NCI-H2029 (cell line): ENCODE measurements at places on chromosomes 12 and 14.

DNA sequence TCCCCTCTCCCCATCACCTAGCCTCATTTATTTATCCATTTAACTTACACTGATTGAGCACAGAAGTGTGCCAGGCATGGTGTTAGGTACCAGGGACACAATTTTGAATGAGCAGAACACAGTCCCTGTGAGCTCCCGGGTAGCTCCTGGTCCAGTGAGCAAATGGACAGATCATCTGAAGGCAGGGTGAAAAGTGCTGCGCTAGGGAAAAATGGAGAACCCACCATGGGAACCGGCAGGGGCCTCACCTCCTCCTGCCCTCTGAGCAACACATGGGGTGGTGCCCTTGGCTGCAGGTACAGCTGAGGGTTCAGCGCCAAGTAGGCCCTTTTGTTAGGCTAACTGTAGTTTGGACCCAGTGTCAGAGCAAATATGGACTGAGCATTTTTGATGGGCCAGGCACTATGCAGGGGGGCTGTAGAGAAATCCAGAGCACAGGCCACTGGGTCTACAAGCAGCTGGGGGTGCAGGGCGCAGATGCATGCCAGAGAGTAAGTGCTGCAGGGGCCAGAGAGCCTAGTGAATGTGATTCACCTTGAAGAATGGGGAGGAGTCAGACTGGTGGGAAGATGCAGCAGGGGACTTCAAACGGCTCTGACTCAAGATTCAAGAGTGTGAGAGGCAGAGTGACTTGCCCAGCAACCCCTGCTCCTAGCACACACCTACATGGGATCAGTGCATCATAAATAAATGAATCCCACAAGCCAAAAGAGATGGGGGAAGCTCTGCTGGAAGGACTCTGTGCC lies 28.2 kb downstream of the LTBP2 start:
- no peak for DNase-seq

DNA sequence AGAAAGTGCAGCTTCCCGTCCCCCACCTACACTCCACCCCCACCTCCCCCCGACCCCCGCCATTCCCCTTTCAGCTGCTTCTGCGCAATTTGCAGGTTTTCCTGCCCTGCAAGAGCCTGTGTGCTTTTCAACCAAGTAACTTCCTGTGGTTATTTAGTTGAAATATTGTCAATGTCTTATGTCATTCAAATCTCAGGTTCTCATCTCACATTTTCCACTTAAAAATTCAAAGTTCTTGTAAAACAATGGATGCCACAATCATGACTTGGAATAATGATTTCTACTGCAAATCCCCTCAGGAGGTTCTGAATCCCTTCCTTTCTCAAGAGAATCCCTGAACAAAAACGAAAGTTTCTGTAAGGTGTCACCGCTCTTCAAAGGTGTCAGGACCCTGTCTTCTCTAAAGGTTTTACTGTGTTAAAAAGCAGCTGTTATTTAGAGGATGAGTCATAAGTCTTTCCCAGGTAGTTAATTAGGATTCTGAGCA lies 31.6 kb downstream of the WBP11 start:
- DNase-seq = no peak

GRCh38 chr12:127429551-127430285 lies 837.3 kb upstream of the TMEM132C start:
- no peak for DNase-seq

- DNase-seq = no peak
Observed at GRCh38 chr12:120961604-120962531, 16.5 kb upstream of the HNF1A start.

DNA sequence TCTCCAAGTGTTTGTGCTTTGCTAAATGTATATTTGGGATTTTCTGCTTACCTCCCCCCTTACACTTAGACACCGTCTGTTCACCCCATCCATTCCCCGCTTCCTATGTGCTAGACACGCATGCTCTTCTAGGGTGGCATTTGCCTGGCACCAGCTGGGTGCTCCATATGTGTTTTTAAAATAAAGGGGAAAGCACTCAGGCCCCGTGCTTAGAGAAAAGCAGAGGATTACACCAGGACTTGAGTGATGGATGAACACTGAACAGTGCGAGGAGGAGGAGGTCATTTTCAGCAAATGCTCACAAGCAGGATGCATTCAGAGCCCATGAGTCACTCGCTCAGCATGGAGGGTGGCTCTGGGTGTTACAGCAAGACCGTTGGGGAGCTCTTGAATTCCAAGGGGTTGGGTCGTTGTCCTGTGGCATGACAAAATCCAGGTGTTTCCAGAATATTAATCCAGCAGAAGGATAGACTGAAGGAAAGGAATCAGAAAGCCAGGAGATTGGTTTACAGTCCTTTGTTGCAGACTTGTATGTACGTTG lies 2.9 kb upstream of the BDKRB1 start:
- DNase-seq = no peak

DNA sequence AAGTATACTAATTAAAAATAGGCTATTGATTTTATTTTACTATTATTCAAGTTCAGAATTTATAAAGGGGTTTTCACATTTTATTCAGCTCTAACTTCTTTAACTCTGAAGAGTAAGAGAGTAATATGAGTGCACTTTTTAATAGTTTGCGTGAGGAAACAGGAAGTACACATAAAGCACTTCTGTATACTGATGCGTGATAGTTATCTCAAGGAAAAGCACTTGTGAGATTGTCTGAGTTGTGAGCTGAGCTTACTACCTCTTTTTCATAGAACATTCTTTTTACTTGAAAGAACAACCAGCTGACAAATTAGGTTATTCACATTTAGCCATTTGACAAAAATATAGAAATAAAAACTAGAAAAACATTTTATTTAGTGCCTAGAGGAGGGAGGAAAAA lies 1.9 kb downstream of the RAD51AP1 start:
- DNase-seq = no peak

DNA sequence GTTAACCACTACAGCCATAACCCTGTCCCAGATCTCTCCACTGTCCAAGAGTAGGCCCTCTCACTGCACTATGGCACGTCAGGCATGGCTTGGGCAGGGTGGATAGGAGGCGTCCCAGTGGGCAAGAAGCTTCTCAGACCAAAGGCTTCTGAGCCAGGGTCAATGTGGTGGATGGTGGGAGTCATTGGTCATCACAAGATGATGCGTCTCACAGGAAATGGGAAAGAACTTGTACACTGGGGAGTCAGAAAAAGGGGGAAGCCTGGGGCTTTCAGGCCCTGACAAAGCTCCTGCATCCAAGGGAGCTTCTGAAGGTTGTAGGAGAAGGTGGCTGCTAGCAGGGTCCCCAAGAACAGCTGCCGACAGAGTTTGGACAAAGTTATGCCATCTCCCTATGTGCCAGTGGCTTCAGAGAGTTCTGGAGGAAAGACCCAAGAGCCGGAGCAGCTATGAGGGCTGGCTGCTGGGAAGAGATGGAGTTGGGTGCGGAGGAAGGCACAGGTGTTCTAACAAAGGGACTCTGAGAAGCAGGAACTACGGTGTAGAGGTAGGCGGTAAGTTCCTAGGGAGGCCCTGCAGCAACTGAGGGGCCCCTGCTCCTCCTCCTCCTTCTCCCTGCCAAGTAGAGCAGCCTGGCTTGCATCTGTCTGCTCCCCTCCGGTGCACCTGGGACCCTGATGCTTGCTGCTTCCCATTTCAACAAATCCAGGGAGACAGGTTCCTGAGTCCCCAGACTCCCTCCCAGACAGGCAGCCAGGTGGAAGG lies 81.1 kb downstream of the ARL6IP4 start:
- DNase-seq = no peak

- no peak for DNase-seq
Observed at GRCh38 chr12:66903782-66904396, 225.0 kb upstream of the GRIP1 start.

DNA sequence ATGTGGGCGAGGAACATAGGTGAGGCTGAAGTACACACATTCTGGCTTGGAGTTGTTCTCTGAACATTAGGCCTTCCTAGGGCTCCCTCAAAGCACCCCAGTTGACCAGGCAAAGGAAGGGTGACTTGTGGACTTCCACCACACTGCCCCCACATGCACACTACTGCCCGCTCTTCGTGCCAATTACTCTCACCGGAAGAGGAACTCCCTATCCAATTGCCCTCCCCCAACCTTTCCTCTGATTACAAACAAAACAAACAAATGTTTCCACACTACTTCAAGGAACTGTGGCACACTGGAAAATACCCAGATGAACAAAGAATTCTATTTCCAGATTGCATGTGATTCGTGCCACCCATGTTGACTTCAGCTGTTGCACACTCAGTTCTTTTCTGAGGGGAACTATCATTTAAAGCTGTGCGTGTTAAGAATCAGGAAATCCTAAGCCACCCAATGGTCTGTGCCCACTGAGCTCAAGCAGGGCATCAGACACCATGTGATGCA lies 139.3 kb downstream of the SSPN start:
- DNase-seq = no peak

DNA sequence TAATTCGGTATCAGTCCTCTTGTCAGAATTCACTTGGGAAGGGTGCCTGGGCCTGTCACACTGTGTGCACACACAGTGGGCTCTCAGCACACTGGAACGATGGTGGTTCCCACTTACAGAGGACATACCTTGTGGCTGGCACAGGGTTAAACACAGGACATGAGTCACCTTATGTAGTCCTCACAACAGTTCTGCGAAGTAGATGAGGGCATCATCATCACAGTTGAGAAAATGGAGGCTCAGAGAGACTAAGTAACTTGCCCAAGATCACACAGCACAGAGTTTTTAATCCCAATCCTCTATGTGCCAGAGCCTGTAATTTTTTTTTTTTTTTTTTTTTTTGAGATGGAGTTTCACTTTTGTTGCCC lies 90.7 kb downstream of the NINJ2 start:
- no peak for DNase-seq

GRCh38 chr14:99892406-99892805 lies 99.2 kb downstream of the EML1 start:
- no peak for DNase-seq

GRCh38 chr14:43755707-43756106 lies 751.4 kb downstream of the FSCB start:
- DNase-seq = no peak

GRCh38 chr14:59776468-59776867 lies 94.1 kb downstream of the RTN1 start:
- no peak for DNase-seq

DNA sequence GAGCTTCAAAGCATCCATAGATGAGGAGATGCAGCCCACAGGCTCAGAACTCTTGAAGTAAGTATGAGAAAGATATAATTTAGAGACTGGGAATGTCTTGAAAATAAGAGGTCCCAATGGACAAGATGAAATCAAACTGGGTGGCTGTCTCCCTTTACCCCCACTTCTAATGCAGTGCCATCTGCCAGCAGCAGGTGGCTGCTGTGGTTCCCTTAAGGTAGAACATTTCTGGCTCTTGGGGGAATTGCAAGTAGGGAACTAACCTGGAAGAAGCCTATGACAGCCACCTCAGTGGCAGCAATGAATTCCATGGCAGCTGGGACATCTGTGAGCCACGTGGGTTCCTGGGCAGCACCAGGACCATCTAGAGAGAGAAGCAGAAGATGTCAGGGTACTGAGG lies 648 bp downstream of the ERP27 start:
- DNase-seq = no peak

- DNase-seq = no peak
Observed at GRCh38 chr14:95033682-95034632, 123.4 kb downstream of the DICER1 start.

- DNase-seq = no peak
Observed at GRCh38 chr12:47901718-47902093, 3.1 kb downstream of the VDR start.

DNA sequence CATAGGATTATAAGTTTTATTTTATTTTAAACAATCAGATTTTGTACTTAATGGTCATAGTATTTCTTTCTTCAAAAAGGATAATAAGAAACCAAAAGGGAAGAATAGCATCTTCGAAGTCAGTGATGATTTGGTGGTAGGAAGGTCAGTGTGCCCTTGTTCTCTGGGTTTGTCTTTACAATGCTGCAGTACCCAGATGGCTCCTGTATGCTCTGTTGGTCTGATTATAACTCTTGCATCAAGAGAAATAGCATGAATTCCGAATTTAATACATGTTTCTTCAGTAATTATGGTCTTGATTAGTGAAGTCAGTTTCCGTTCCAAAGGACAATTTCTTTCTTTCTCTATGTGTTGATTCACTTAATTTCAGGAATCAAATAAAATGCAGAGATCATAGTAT lies 180.2 kb downstream of the TMTC2 start:
- no peak for DNase-seq

DNA sequence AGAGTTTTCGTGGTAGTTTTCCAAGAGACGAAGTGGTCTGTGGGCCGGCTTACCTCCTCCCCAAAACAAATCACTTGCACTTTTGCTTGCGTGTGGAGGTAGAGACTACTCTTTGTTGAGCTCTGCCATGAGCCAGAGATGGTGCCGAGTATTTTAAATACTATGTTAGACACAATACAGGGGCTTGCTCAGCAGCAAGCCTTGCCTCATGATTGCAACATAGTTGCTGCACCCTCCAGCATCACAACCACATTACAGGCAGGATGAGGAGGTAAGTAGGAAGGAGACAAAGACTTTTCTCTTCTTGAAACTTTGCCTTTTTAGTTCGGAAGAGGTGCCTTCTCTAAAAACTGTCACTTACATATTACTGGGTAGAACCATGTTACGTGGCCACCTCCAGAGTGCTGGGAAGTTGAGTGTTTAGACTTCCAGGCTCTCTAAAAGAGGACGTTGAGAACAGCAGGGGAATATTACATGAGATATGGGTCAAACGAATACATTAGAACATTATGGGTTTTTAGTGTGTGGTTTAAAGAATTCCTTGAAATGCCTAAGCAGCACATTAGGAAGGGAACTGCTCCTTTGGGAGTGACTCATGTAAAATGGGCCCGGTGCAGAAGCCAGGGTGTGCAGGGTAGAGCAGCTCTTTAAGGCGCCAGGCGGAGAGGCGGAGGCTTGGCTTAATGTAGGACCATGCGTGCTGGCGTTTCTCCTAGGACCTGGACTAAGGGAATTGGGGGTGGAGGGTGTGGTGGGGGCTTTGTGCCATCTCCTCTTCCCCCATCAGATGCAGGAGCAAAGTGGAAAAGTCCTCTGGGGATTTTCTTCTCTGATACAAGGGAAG lies 110.6 kb upstream of the PRMT8 start:
- DNase-seq = no peak

DNA sequence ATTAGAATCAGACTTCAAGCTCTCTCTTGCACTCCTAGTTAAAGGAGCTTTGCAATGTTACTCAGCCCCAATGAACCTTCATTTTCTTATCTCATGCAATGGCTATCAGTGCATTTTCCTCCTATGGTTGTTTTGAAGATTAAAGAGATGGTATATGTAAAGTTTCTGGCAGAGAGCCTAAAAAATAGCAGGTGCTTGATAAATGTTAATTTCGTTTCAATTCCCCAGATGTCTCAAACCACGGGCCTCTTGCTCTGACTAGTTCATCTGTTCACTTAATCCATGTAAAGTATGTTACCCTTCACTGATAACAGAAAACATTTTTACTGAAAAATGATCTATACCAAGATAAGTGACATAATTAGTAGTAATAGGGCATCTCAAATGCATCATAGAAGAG lies 735.4 kb upstream of the USP15 start:
- DNase-seq = no peak

- no peak for DNase-seq
Observed at GRCh38 chr12:132076711-132077110, 67.4 kb downstream of the DDX51 start.
